ENCODE measurements at places on chromosomes 4 and X.

DNA sequence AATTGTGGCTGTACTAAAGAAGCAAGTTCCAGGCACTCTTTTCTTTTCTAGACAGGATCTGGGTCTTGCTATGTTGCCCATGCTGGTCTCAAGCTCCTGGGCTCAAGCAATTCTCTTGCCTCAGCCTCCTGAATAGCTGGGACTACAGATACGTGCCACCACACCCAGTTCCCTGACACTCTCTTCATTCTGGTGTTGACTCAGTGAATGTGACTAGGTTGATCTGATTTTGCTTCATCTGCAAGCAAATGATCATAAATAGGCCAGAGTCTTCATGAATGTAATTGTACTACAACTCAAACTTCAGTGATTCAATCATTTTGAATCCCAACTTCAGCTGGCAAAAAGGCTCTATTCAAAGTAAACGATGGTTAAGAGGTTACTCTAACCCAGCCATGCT lies 78.5 kb downstream of the APBB2 start:
- DNase-seq = no peak

- DNase-seq = no peak
Measured at GRCh38 chrX:20521222-20521621, 254.5 kb upstream of the RPS6KA3 start.

GRCh38 chrX:34764852-34765361 lies 107.8 kb upstream of the TMEM47 start:
- DNase-seq = no peak

DNA sequence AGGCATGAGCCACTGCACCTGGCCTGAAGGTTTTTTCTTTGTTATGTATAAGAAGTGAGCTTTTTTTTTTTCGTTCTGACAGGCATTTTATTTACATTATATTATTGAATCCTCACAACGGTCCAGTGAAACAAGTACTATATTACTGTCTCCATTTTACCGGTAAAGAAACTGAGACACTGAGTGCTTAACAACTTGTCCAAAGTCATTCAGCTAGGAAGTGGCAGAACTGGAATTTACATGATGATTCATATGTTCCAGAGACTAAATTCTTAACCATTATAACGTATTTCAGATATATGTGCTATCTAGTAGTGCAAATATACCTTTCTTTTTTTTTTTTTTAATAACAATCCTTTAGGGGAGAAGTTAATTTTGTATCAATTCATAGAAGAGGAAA lies 18.4 kb upstream of the SLC6A14 start:
- no peak for DNase-seq

GRCh38 chr4:125689805-125690204 lies 375.1 kb downstream of the FAT4 start:
- DNase-seq = no peak

GRCh38 chrX:18598413-18598812 lies 73.5 kb downstream of the RS1 start:
- DNase-seq = no peak

DNA sequence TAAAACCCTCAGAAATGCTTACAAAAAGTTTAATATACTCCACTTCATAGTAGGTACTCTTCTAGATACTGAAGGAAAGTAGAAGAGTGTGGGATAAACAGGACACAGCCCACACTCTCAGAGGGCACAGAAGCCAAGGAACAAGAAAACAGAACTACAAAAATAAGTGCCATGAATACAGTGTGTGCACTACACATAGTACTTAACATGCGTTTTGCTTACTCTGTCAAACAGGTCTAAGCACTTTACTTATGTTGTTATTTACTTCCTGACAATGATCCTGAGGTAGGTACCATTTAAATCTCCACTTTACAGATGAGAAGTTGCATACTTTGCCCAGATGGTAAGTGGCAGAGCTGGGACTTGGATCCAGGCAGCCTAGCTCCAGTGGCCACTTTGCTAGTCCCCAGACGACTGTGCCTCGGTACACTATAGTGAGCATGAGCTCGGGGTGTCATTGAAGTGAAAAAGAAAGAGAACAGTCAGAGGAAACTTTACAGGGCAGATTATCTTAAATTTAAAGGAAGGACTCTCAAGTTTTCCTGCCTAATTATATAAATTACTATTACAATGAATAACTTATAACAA lies 120.3 kb downstream of the BANK1 start:
- DNase-seq = no peak

DNA sequence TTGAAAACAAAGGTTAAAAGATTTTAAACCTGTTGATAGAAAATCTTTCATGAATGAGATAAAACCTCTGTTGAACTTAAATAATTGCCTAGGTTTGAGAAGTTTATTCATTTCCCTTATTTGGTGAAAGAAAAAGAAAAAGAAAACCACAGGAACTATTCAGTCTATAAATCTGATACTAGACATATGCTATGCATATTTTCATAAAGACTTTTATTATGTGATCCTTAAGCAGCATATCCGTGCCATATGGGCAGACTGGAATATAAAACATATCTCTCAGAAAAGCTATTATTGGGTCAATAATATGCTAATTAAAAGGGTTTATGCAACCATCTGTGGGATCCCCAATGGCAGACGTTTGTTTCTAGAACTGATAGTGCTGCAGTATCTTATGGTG lies 178.7 kb downstream of the RASL11B start:
- no peak for DNase-seq

DNA sequence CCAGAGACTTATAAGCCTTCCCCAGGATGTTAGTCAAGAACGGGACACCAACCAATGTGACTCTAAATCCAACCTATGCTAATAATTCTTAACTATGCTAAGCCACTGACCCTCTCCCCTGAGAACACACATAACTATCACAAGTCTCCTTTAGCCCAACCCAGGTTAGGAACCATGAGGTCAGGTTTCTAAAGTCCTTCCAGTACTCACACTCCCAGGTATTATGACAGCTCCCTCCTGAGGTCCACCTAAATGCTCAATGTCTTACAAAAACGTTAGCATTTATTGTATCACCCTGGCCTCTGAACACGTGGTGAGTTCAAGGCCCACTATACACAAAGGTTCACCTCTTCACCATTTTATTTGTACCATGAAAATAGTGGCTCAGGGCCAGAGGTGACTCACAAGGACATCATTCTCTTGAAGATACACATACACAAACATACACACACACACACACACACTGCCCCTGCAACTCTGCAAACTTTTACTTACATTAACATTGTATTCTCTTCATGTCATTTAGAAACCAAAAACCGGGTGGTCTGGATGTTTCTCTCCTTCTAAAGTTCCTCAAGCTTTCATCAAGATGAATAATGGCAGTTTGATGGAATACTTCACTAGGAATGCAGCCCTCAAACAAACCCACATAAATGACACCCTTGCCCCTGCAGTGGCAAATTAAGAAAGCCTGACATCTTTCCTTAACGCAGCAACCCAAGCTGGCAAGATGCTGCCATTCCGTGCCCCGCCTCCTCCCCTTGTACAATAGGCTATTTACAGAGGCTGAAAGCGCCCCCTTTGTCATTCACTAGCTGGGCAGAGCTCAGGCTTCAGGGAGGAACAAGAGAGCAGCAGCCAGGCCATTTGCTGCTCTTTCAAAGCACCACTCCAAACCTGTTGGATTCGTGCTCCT lies 17.7 kb downstream of the ACSL1 start:
- DNase-seq = peak; percentile 55

GRCh38 chr4:1826531-1827350 lies 29.2 kb downstream of the LETM1 start:
- no peak for DNase-seq

- DNase-seq = no peak
Measured at GRCh38 chr4:174999407-174999806, 81.2 kb downstream of the ADAM29 start.

GRCh38 chr4:42750856-42751255 lies 94.0 kb upstream of the ATP8A1 start:
- no peak for DNase-seq

- DNase-seq = no peak
Measured at GRCh38 chr4:39922399-39922798, 55.3 kb downstream of the PDS5A start.

- no peak for DNase-seq
Measured at GRCh38 chr4:159837071-159837470, 734.2 kb downstream of the RAPGEF2 start.

GRCh38 chr4:18882468-18882867 lies 860.9 kb upstream of the LCORL start:
- DNase-seq = no peak

GRCh38 chr4:152047451-152047850 lies 286.6 kb upstream of the GATB start:
- DNase-seq = no peak

DNA sequence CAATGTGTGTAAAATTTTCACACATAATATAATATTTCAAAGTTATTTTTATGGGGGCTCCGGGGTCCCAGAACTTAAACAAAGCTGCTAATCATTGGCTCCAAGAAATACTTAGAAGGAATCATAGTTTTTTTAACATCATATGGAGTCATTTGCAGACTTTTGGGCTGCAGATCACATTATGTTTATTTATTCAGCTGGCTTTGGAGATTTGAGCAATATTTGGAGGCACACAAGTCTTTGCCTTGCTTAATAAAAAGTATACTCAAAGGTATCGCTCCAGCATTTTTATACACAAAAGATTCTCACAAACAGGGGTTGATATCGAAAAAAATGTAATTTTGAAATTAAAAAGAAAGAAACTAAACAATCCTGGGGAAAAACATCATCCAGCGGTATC lies 382.5 kb upstream of the TENM3 start:
- no peak for DNase-seq

DNA sequence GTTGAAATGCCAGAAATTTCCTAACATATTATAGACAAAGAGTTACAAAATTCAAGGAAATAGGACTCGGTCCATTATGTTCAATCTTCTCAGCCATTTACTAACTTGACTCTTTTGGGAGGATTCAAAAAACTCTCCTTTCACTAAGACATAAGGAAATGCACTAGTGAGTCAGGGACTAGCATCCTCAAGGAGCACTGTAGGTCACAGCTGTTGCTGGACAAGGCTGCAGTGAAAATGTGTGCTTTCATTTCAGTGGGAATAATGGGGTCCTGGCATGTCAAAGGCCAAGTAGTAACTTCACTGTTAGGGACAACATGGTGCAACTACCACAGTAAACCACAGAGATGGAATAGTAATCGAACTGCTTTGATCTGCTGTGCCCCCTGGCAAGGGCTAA lies 56.9 kb upstream of the ABCG2 start:
- no peak for DNase-seq

DNA sequence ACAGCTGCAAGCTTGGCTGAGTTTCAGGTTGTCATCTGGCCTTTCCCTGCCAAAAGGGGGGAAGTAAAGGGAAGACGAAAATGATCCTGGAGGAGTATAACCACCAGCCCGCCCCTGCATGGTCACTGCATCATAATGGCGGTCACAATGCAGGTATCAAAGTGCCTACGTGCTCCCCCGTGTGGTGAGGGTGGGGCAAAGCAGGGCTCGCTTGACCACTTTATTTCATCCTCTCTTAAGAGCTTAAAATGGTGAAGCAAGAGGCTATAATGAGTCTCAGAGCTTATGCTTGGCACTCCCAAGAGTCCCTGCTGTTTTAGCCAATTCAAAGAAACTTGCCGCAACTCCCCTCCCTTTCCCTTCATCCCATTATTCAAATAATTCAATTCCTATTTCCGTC lies 105.6 kb downstream of the APOOL start:
- DNase-seq = no peak

DNA sequence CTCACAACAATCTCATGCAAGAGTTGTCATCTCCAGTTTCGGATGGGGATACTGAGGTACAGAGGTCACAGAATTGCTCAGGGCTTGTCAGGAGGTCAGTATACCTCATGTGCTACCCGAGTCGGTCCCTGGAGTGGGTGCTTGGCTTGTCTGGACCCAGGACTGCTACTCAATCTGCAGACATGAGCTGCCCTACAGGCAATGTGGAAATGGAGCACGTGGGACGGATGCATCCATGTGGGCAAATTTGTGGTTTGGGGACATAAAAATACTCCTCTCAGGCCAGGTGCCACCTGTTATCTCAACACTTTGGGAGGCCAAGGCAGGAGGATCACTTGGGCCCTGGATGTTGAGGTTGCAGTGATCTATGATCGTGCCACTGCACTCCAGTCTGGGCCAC lies 15.8 kb downstream of the USP11 start:
- no peak for DNase-seq

DNA sequence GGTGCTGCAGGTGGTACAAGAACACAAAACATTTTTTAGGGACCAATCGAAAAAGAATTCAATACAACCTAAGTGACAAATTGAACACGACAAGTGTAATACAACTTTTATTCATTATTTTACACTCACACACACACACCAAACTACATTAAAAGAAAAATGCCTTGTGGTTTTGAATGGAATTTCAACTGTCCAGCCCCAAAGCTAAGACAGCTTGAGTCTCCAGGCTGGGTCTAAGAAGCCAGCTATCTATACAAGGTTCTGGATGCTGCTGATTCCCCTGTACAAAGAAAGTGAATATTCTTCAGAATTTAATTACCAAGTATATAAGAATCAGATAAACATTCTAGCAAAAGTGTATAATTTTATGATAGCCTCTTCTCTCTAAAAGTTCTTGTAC lies 118.2 kb downstream of the PPP3CA start:
- DNase-seq = no peak

GRCh38 chr4:140252141-140252741 lies 98.3 kb upstream of the MAML3 start:
- DNase-seq = peak; percentile 42

GRCh38 chr4:145289403-145290076 lies 109.2 kb upstream of the OTUD4 start:
- no peak for DNase-seq

DNA sequence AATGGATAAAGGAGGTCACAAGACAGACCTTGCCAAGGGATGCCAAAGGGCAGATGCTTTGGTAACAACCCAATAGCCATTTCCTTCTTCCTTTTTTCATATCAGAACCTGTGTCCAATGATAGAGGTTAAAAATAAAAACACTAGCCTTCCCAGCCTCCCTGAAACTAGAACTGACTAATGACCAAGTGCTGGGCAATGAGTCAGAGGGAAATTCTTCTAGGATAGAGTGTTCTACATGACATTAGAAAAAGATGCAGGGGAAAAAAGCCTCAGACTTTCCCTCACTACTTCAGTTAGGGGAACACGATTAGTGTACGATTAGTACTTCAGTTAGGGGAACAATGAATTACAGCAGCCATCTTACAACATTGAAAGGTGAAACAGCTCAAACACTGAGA lies 29.3 kb upstream of the FAM47C start:
- DNase-seq = no peak

- DNase-seq = no peak
Measured at GRCh38 chr4:17580969-17581368, 4.0 kb downstream of the LAP3 start.

DNA sequence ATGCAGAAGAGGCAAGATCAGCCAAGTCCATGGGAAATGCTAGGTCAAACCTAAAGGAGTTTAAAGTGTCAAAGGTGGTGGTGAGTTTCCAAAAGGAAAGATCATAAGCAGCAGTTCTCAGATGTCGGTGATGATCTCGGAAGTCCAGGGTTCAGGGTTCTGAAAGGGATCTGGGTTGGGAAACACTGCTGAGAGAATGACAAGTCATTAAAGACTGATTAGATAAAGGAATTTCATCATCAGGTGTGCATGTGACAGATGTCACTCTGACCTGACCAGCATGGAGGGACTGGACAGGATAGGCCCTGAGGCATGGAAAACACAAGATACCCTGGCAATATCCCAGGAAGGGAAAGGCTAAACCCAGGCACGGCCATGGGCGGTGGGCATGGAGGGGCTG lies 195.7 kb upstream of the TBL1X start:
- no peak for DNase-seq

Measured in lung (tissue), 17 donors.